ENCODE measurements at places on chromosomes 7 and 10.

- DNase-seq = no peak
Observed at GRCh38 chr10:71978476-71978875, 14.3 kb downstream of the CHST3 start.

GRCh38 chr10:97173036-97173435, 12.7 kb downstream of the SLIT1 start:
- DNase-seq = no peak

GRCh38 chr7:99987846-99988245, 12.0 kb upstream of the AZGP1 start:
- DNase-seq = no peak

GRCh38 chr7:42103456-42103855, 133.6 kb downstream of the GLI3 start:
- no peak for DNase-seq

DNA sequence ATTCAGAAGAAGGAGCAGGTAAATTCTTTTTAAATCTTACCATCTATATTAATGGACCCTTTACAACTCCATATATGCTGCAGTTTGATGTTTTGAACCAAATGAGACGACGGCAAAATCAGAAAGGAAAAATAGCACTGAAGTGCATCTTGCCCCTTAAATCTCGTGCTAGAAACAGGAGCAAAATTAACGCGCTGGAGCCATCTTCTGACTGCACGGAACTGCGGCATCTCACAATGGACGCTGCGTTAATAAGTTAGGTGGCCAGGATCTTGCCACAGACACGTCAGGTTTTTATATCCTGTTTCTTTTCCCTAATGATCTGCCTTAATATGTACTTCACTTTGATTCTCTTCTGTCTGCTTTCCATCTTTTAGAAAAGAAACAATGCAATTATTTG, 354.5 kb downstream of the TFEC start:
- DNase-seq = no peak

- DNase-seq = no peak
Observed at GRCh38 chr7:120583899-120584586, 273.9 kb downstream of the TSPAN12 start.

GRCh38 chr7:46814516-46815250, 767.2 kb downstream of the TNS3 start:
- DNase-seq = no peak

DNA sequence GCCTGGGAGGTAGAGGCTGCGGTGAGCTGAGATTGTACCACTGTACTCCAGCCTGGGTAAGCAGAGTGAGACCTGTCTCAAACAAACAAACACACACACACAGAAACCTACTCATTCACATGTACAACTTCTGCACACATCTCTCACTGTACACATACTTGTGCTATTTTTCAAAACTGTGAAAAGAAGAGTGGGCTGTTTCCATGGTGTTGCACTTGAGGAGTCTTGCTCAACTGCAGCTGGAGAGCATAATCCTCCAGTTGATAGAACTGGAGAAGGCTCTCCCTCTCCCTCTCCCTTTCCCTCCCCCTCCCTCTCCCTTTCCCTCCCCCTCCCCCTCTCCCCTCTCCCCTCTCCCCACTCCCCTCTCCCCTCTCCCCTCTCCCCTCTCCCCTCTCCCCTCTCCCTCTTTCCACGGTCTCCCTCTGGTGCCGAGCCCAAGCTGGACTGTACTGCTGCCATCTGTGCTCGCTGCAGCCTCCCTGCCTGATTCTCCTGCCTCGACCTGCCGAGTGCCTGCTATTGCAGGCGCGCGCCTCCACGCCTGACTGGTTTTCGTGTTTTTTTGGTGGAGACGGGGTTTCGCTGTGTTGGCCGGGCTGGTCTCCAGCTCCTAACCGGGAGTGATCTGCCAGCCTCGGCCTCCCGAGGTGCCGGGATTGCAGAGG, 43.7 kb upstream of the DLD start:
- no peak for DNase-seq

GRCh38 chr10:11908991-11909390, 85.8 kb downstream of the PROSER2 start:
- no peak for DNase-seq
